ENCODE measurements at places on chromosomes 3 and 15. TPM values are rescaled to one million over a fixed set of nuclear protein-coding genes. Genes with fewer than 3 reads are reported as not detected.
A peak's percentile ranks its signal among the peaks of the same experiment; 100 is the strongest.

DNA sequence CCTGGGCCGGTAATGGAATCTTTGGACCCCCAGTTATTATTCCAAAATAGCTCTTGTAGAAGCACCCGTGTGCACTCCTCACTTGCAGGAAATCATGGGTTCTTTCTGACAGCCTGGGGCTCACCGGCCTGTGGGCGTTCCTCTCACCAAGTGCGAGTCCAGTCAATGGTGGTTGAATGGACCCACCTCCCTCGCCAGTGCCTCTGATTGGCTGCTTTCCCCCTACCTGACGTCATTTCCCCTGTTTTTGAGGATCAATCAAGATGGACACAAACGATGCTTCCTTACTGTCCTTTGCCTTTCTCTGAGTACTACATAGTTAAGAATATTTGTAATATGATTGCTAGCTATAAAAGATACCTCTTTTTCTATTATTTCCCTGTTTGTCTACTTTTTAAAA, 18.1 kb downstream of the MOBP start:
- H3K27ac ChIP-seq: no peak overlapping the region
- H3K36me3 ChIP-seq: no peaks in the 10 kb centered on the region
- no peaks in the 10 kb centered on the region for H3K4me1 ChIP-seq
- H3K27me3 ChIP-seq: no peaks in the 10 kb centered on the region
- no peak overlapping the region for H3K4me3 ChIP-seq
- DNase-seq: no peak

- H3K27me3 ChIP-seq: no peaks in the 10 kb centered on the region
- no peak for DNase-seq
- H3K36me3 ChIP-seq: no peaks in the 10 kb centered on the region
- no peak overlapping the region for H3K27ac ChIP-seq
These were observed 176.3 kb upstream of the LMCD1 start for GRCh38 chr3:8325306-8325705.

DNA sequence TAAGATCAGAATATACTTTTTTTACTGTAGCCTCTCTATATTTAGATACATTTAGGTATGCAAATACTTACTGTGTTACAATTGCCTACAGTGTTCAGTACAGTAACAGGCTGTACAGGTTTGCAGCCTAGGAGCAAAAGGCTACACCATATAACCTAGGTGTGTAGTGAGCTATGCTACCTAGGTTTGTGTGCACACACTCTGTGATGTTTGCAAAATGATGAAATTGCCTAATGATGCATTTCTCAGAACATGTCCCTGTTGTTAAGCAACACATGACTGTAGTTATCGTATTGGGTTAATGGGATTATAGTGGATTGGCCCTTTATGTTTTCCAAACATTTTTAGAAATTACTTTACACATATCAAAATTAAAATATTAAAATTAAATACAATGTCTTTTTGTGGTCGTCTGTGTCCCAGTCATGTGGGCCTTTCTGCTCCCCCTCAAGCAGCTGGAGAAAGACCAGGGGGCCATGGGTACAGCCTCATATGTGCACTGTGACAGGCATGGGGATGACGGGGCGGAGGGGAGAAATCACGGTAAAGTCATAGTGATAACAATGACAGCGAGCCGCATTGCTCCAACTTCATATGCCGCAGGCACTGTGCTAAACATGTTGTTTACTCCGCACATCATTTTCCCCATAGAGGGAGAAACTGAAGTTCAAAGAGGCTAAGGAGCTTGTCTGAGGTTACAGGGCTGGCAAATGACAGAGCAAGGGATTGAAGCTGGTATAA, 27.4 kb upstream of the PLA2G4E start:
- no peak for DNase-seq
- no peaks in the 10 kb centered on the region for H3K4me1 ChIP-seq
- H3K4me3 ChIP-seq: no peak overlapping the region
- no peaks in the 10 kb centered on the region for H3K27me3 ChIP-seq
- H3K27ac ChIP-seq: peak overlapping the region; percentile 39

DNA sequence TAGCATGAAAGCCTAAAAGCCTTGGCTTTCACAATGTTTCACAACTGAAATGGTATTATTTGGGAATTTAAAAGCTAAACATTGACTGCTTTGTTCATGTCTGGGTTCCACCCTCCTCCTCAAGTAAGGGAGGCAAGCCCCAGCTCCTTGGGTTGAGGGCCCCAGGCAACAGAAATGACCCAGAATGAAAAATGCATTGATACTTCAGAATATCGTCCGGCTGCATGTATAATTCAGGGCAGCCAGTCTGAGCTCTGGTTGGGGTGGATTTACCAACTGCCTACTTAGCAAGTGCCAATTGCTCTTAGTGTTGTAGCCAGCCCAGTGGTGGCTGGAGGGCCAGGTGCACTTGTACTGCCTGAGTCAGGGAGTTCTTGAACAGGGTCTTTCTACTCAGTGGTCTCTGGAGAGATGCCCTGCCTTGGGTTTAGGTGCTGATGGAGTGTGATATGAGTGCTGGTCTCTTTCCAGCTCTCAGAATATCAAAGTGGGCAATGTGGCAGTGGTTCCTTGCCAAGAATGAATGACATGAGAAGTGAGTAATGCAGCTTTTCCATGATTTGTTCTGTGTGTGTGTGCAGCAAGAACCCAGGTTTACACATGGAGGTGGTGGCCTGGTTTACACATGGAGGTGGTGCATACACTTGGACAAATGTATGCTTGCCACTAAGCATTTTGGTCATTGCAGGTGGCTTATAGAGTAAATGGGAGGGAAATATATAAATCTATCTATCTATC, 40.9 kb upstream of the ADAMTSL3 start:
- H3K27ac ChIP-seq: no peak overlapping the region
- H3K4me1 ChIP-seq: no peaks in the 10 kb centered on the region
- no peaks in the 10 kb centered on the region for H3K36me3 ChIP-seq
- DNase-seq: no peak

GRCh38 chr3:138873471-138874278, 38.9 kb upstream of the PIK3CB start:
- H3K4me1 ChIP-seq: no peaks in the 10 kb centered on the region
- H3K27me3 ChIP-seq: no peaks in the 10 kb centered on the region
- H3K36me3 ChIP-seq: no peaks in the 10 kb centered on the region
- H3K4me3 ChIP-seq: no peak overlapping the region
- H3K27ac ChIP-seq: no peak overlapping the region

- no peak overlapping the region for H3K27ac ChIP-seq
- H3K4me1 ChIP-seq: peaks cover 51% of the 10 kb centered on the region
- no peaks in the 10 kb centered on the region for H3K27me3 ChIP-seq
- H3K36me3 ChIP-seq: no peaks in the 10 kb centered on the region
- no peak overlapping the region for H3K4me3 ChIP-seq
These were observed 6.2 kb downstream of the MYO1E start for GRCh38 chr15:59366333-59367021.

DNA sequence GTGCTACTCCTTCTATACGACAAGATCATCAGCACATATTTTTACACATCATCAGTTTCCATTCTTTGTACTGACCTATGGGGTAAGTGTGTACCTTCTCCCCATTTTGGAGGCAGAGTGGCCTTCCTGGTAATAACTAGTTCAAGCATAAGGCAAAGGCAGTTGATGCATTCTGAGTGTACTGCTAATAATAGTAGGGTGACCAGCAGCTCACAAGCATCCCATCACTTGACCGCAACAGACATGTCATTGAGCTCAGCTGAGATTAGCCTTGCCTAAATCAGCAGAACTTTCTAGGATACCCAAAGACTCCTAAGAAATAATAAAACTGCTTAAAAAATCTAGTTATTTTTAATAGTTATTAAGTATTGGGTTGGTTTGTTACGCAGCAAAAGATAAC, 329.8 kb upstream of the FRG2C start:
- DNase-seq: no peak
- H3K27ac ChIP-seq: no peak overlapping the region
- H3K36me3 ChIP-seq: no peaks in the 10 kb centered on the region
- no peaks in the 10 kb centered on the region for H3K27me3 ChIP-seq
- no peaks in the 10 kb centered on the region for H3K4me1 ChIP-seq

DNA sequence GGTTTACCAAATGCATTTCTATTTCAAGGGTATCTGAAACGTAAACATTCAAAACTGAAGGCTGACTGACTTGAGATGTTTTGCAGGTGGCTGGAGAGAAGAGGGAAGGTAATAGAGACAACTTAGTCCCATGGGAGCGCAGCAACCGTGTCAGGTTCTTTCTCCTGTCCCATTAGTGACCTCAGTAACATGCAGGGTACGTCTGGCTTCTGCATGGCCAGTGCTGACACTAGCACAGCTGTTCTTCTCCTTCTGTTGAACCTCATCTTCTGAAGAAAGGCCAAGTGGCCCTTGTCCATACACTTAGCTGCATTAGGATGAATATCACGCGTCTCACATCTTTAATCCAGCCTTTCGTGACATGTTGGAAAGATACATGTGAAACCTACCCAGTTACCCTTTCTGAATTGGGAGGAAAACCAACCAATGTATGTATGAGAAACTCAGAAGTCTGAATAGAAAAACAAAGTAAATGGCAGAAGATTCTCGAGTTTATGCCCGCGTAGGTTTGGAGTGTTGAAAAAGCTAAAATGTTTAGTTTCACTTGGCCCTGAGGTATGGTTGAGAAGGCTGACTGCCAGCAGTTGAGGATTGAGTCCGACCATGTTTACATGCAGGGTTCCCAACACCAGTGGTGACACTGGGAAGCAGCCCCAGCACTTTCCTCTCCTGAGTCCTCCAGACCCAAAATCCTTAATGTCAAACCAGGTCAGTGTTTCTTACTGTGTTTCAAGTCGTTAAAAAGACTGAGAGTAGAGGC, 10.3 kb downstream of the NCBP2 start:
- no peaks in the 10 kb centered on the region for H3K4me1 ChIP-seq
- no peak overlapping the region for H3K27ac ChIP-seq
- no peak overlapping the region for H3K4me3 ChIP-seq
- H3K36me3 ChIP-seq: peaks cover 6% of the 10 kb centered on the region

- peak overlapping the region; percentile 67 for H3K4me3 ChIP-seq
- no peaks in the 10 kb centered on the region for H3K27me3 ChIP-seq
- H3K27ac ChIP-seq: peak overlapping the region; percentile 96
These were observed 36.2 kb downstream of the GAP43 start for GRCh38 chr3:115659253-115660220.

DNA sequence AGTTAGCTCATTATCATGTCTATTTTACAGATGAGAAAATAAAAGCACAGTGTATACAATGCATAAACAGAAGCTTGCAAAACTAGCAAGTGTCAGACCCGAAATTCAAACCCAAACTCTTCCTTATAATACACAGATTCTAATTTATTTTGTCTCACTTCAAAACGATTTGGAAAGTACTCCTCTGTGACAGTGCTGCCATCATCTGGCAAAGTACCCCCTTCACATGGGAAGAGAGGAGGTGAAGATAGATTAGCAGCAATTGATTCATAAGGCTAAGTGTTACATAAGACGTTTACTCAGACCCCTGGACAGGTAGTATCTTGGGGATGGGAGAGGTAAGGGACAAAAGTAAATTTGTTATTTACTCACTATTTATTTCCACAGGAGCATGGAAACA, 744.0 kb upstream of the SGO1 start:
- no peak overlapping the region for H3K27ac ChIP-seq
- no peaks in the 10 kb centered on the region for H3K4me1 ChIP-seq
- H3K27me3 ChIP-seq: no peaks in the 10 kb centered on the region
- H3K4me3 ChIP-seq: no peak overlapping the region
- no peaks in the 10 kb centered on the region for H3K36me3 ChIP-seq
- no peak for DNase-seq

GRCh38 chr3:17995769-17996168, 253.3 kb upstream of the TBC1D5 start:
- no peak for DNase-seq
- H3K27me3 ChIP-seq: no peaks in the 10 kb centered on the region
- no peaks in the 10 kb centered on the region for H3K36me3 ChIP-seq
- H3K4me3 ChIP-seq: no peak overlapping the region
- no peak overlapping the region for H3K27ac ChIP-seq

GRCh38 chr3:189512039-189512438, 119.2 kb upstream of the TP63 start:
- peaks cover 3% of the 10 kb centered on the region for H3K4me1 ChIP-seq
- no peaks in the 10 kb centered on the region for H3K27me3 ChIP-seq
- DNase-seq: no peak
- no peaks in the 10 kb centered on the region for H3K36me3 ChIP-seq
- H3K27ac ChIP-seq: peak overlapping the region; percentile 81

DNA sequence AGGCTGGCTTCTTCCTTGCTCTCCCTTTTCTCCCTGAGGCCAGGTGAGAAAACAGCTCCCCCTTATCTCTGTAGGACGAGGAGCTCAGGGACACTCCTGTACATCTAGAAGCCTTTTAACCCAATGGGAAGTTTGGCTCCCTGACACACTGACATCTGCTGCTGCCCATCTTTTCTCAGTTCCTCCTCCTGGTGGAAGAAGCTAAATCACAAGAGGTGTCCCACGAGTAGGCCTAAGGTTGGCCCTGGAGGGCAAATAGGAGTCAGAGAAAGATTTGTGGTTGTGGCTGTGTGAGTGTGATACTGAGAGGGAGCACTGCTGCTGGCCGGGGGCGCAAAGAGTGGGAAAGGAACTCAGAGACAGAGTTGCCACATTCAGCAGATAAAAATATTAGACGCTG, 49.5 kb downstream of the ARHGAP31 start:
- no peaks in the 10 kb centered on the region for H3K36me3 ChIP-seq
- H3K4me3 ChIP-seq: no peak overlapping the region
- DNase-seq: no peak
- H3K27me3 ChIP-seq: no peaks in the 10 kb centered on the region
- no peaks in the 10 kb centered on the region for H3K4me1 ChIP-seq

- H3K27me3 ChIP-seq: no peaks in the 10 kb centered on the region
- no peaks in the 10 kb centered on the region for H3K36me3 ChIP-seq
- DNase-seq: no peak
- H3K4me3 ChIP-seq: no peak overlapping the region
- no peak overlapping the region for H3K27ac ChIP-seq
- H3K4me1 ChIP-seq: peaks cover 2% of the 10 kb centered on the region
These were observed 5.3 kb upstream of the SRGAP3 start for GRCh38 chr3:9254764-9255163.

GRCh38 chr15:73748730-73749129, 4.4 kb downstream of the INSYN1 start:
- no peak overlapping the region for H3K4me3 ChIP-seq
- no peak for DNase-seq
- no peak overlapping the region for H3K27ac ChIP-seq
- peaks cover 29% of the 10 kb centered on the region for H3K27me3 ChIP-seq

DNA sequence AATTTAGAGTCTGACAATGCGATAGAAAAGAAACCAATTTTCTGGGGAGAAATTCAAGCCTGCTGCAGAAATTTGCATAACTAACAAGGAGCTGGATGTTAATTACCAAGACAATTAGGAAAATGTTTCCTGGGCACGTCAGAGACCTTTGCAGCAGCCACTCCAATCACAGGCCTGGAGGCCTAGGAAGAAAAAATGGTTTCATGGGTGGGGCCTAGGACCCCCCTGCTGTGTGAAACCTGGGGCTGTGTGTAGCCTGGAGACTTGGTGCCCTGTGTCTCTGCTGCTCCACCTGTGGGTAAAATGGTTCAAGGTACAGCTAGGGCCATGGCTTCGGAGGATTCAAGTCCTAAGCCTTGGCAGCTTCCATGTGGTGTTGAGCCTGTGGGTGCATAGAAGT, 837.9 kb downstream of the OTOL1 start:
- no peak for DNase-seq
- no peak overlapping the region for H3K4me3 ChIP-seq
- no peaks in the 10 kb centered on the region for H3K36me3 ChIP-seq
- no peak overlapping the region for H3K27ac ChIP-seq

- no peak overlapping the region for H3K27ac ChIP-seq
- DNase-seq: no peak
- peaks cover 90% of the 10 kb centered on the region for H3K36me3 ChIP-seq
- no peaks in the 10 kb centered on the region for H3K27me3 ChIP-seq
These were observed 7.4 kb downstream of the SLC35A5 start for GRCh38 chr3:112569265-112569664.

Gene FANCD2OS
- total RNA-seq: not detected

Gene CLDN18
- not detected for total RNA-seq

Gene TRH
- total RNA-seq: not detected

Gene KY
- total RNA-seq: not detected

Gene ZBTB38
- total RNA-seq: 54.4 TPM

Gene CPN2
- not detected for total RNA-seq

Gene STAB1
- 69.4 TPM for total RNA-seq

Gene NOX5
- total RNA-seq: 0.61 TPM

Gene FAM107A
- 78.6 TPM for total RNA-seq

All from esophagus squamous epithelium (tissue), 5 donors.